ENCODE measurements at places on chromosomes 5 and 9.

GRCh38 chr9:87518702-87519335 lies 21.2 kb downstream of the DAPK1 start:
- no peak for DNase-seq

DNA sequence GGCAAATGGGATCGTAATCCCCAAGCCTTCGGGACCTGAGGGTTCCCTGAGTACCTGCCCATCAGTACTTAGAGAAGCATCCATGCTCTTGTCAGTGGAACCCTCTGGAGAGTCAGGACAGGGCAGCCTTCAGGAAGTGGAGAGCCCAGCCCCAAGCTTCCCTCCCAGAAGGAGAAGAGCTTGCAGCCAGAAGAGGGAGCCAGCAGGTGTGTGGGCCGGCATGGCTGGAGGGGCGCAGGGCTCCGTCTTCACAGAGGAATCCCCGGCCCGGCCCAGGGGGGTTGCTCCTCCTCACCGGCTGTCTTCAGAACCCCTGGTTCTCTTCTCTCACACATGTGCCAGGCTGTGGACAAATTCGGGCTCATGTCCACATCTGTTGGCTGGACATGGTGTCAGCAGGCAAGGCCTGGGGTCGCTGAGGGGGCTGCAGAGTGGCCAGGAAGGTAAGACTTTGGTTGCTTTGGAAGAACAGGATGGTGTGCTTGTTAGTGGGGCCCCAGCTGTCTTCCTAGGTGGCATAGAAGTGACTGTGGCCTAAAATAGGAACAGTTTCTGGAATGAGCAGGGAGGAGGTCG lies 58.9 kb upstream of the RXRA start:
- DNase-seq: no peak

GRCh38 chr9:118871531-118871930 lies 497.7 kb downstream of the BRINP1 start:
- DNase-seq: no peak

DNA sequence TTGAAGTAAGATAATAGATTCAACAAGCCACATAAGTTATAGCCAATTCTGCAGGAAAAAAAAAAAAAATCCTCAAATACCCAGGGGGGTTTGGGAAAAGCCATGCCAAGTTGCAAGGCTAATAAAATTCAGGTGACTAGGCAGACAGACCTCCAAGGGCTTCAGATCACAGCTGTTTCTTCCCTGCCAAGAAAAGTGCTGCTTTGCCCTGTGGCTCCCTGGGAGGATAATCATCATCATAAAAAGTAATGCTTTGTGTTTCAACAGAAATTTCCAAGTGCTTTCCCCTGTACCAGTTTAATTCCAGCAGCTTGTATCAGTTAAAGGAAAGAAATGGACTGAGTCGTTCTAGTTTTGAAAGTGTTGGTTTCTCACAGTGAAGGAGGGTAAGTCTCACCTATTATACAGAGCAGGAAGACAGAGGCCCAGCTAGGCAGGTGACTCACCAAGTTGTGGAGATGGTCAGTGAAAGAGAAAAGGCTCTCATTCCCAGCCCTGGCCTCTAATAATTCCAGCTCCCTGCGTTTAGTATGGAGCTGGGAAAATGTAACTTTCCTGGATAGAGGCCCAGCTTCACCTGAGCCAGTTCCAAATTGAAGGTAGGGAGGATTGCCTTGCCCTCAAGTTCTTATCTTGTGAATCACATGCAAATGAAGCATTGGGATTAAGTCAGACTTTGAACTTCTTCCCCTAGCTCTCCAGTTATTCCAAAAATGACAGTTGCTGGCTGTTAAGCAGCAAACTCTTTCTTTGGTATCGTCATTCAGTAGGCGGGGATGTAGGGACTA lies 263.4 kb downstream of the GRIA1 start:
- DNase-seq: no peak

DNA sequence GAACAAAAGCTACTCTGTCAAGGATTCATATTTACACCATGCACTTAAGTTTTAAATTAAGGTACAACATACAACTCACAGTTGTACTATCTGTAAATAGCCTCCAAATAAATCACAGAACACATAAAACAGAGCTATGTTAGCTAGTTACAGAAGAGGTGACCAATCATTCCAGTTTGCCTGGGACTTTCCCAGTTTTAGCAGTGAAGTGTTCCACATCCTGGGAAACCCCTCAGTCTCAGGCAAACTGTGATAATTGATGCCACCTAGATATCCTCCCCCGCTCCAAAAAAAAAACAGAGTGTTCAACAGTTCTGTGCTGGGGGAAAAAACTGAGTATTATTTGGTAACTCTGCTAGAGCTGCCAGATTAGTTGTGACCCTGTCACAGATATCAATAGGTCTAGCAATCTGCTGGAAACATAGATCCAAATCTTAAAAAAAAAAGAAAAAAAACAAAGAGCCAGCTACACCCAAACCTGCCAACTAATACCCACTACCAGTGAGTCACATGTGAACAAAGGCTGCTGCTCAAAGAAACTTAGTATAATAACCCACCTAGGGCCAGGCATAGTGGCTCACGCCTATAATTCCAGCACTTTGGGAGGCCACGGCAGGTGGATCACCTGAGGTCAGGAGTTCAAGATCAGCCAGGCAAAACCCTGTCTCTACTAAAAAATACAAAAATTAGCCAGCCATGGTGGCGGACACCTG lies 5.7 kb downstream of the TBCA start:
- no peak for DNase-seq

- no peak for DNase-seq
These were observed 18.7 kb downstream of the ECM2 start for GRCh38 chr9:92517046-92517445.

DNA sequence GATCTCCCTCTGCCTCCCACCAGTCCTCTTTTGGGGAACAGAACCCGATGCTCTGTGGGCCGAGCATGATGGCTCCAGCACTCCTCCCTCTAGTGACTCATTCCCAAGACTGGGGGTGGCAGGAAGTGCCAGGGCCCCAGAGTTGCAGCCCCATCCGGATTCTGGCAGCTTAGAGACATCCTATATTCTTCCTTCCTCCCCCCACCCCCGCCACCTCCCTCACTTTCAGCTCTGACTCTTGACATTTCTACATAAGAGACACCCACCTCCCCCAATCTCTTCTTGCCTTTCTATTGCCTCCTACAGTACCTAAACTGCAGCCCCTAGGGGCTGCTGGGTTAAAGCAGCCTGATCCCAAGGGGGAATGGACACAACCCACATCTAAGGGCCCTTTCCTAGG lies 47.1 kb upstream of the MATR3 start:
- peak; percentile 18 for DNase-seq

- DNase-seq: no peak
These were observed 13.8 kb upstream of the CLIC3 start for GRCh38 chr9:137009938-137010732.

- no peak for DNase-seq
These were observed 14.4 kb downstream of the VDAC1 start for GRCh38 chr5:133990396-133990795.

DNA sequence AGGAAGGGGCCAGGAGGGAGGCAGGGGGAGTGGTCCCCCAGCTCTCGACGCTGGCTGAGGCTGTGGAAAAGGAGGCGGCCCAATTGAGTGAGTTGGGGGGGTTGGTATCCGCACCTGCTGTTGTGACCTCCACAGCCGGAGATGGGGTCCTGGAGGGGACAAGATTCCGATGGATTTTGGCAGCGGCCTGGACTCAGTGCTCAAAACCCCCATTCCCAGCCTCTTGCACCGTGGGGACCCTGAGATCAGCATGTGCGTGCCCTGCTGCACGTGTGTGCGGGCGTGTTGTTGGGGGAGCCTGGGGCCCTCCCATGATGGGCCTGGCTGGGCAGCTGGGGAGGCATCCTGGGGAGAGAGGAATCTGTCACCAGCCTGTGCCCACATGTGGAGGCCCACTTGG lies 15.0 kb downstream of the CNTFR start:
- no peak for DNase-seq

DNA sequence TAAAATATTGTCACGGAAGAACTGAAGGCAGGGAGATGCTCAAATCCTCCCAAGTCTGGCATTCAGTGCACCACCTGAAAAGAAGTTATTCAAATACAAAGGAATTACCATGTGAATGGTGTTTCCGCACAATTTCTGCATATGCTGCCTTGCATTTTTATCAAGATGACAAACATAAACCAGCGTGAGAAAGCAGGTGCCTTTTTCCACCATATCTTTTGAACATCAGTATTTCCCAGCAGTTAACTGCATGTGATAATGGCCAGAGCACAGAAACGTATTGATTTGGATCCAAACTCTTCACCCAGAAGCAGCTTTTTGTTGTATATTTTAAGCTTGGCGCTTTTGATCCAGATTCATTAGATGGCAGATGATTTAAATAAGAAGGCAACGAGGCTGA lies 808.0 kb downstream of the TLE1 start:
- no peak for DNase-seq

GRCh38 chr5:72177538-72177937 lies 70.3 kb downstream of the MAP1B start:
- no peak for DNase-seq

DNA sequence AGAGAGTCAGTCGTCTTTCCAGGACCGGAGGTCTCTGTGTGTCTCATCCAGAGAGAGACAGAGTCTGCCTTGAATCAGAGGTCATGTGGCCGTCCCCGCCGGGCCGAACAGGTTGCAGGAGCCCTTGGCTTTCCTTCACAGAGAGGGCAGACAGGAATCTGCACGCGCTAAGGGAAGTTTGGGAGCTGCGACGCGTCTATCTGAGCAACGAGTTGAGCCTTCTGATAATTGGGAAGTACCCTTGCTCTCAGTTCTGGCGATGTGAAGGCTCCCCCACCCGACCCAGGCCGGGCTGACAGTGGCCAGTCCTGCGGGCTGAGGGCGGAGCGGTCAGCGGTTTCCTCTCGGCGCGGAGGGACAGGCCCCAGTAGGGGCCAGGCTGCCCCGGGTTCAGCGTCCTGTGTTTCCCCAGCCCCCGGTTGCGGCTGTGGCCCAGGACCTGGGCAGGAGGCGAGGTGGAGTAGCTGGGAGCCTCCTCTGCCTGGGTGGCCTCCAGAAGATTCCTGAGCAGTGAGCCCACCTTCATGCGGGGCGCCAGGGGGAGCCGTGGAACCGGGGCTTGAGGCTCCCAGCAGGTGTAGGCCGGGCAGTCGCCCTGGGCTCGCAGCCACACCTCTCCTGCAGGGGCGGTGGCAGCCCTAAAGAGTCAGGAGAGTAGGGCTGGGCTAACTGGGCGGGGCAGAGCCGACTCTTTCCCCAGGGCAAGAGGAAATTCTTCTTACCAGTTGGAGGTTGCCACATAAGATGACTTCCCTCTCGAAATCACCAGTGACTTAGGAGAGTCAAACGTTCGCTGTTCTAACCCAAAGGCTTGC lies 13.9 kb downstream of the NR2F1 start:
- DNase-seq: no peak

DNA sequence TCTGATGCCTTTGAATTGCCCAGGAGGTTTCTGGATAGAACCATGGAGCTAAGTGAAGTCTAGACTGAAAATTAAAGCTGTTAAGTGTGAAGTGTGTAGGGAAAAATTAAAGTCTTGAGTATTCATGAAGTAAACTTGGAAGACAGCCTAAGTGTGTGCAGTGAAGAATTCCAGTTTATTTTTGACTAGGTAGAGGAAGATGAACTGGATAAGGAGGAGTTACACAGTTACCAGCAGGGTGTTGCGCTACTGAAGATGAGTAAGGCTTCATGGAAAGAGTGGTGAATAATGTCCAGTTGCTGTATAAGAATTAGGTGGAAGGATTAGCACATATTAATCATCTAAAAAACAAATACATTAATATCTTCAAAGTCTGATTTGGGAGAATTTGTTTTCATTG lies 5.7 kb upstream of the CHD1 start:
- DNase-seq: no peak

GRCh38 chr9:114478459-114478858 lies 26.8 kb downstream of the WHRN start:
- DNase-seq: no peak

DNA sequence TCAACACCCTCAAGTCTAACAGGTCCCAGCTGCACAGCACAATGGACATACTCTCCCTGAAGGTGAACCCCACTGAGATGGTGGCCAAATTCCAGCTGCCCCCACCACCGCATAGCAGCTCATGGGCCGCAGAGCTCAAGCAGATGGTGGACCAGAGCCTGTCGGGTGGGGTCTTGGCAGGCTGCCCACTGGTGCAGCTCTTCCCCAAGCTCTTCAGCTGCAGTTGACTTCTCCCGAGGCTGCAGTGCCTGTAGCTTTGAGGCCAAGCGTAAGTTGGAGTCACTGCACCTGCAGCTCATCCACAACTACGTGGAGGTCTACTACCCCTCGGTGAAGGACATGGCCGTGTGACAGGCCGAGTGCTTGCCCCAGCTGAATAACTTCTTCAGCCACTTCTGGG lies 56.6 kb upstream of the SPTLC1 start:
- no peak for DNase-seq

DNA sequence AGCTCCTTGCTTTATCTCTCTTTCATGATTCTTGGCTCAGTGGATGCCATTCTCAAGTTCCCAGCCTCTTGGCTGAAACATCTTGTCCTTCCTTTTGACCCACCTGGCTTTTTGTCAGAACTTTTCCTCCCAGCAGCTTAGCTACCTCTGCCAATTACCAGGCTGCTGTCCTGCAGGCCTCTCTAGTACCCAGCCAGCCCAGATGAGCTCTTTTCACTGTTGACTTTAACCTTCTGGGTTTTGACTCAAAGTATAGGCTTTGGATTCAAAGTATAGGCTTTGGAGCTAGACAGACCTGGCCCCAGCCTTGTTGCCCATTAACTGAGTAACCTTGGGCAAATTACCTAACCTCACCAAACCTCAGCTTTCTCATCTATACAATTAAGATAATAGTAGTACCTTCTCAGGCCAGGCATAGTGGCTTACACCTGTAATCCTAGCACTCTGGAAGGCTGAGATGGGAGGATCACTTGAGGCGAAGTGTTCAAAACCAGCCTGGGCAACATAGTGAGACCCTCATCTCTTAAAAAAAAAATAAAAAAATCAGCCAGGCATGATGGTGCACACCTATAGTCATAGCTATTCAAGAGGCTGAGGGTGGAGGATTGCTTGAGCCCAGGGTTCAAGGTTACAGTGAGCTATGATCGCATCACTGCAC lies 6.6 kb upstream of the TMEFF1 start:
- DNase-seq: no peak

- DNase-seq: no peak
These were observed 682 bp upstream of the SPTAN1 start for GRCh38 chr9:128551657-128552152.

DNA sequence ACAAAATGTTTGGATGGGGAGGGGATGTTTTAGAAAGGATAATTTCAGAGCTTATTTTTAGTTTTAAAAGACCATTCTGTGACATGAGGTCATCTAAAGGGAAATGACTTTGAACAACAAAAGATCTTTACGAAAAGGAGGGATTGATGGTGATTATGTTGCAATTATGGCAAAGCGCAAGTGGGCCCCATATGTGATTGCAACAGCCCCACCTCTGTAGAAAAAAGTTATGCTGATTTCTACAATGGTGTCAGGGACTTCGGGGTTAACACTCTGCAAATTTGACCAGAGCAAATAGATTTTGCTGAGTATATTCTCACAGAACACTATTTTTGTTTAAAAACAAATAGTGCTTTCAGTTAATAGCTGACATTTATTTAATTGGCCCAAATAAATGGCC lies 312.8 kb downstream of the NSG2 start:
- no peak for DNase-seq

GRCh38 chr9:115649991-115650472 lies 503.6 kb upstream of the PAPPA start:
- DNase-seq: no peak

- DNase-seq: no peak
These were observed 70.8 kb downstream of the SERINC5 start for GRCh38 chr5:80185095-80185494.

GRCh38 chr5:81750308-81751008 lies 439 bp downstream of the SSBP2 start:
- peak; percentile 2 for DNase-seq

Measured in stimulated activated CD8-positive, alpha-beta memory T cell treated with anti-CD3 and anti-CD28 coated beads, Interleukin-15, amount 100 ng/mL, for 24 hours (primary cell).